ENCODE measurements at places on chromosomes 1 and 21.

DNA sequence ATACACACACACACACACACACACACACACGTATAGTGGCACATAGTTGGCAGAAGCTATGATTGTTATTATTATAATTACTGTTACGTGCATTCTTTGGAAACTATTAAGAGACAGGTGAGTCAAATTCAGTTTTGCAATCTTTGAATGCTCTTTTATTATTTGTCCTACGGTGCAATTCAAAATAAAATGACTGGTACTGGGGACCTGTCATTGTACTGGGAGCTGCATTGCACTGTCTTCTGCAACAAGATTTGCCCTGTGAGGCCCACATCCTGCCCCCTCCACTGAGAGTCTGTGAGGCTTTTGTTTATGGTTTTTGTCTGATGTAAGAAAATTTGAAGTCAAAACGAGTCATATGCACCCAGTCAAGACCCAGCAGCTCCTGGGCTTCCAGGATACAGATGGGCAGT lies 1.9 kb downstream of the LY9 start:
- no peak for DNase-seq

- peak; percentile 95 for DNase-seq
Observed at GRCh38 chr1:78102082-78102481, 56.3 kb downstream of the GIPC2 start.

DNA sequence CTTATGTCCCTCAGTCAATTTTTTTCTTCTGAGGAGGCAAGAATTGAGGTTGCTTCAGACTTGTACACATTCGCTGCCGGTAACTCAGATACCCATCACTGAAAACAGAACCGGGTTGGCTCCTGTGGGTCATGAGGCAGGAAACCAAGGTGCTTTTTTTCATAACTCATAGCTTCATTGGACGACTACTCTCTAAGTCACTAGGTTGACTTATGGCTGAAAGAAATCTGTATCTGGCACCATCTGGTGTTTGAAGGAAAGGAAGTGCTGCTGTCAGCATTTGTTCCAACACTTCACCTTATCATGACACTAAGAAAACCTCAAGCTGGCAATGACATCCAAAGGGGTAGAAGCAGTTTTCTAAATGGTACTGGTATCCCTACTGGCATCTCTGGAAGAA lies 82.3 kb downstream of the TBX19 start:
- DNase-seq: no peak

DNA sequence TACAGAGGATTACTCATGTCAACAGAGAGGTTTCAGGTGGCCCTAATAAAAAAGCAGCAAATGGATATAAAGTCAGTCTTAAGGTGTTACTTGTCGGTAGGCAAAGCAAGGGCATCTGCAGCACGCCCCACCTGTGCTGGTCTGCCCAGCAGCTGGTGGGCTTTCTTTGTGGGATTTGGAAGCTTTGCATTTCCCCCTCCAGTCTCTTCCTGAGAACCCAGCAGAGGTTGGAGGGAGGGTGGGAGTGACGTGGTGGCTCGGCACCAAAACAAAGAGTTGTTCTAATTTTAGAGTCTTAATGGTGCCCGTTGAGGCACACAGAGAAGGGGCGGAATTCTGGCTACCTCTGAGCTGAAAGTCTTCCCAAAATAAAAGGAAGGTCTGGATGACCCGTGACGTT lies 4.8 kb upstream of the PCBP3 start:
- no peak for DNase-seq

DNA sequence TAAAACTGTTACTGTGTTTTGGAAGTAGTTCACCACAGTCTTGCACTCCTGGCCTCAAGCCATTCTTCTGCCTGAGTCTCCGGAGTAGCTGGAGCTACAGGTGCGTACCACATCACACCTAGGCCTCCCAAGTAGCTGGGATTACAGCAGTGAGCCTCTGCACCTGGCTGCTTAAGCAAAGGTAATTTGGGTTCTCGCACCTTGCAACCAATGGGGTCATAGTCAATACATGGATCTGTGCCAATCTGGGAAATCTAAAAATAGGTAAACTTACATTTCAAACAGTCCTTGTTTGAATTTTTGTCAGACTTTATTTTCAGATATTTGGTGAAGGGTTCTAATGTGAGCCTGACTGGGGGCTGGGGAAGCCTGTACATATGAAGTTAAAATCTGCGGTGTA lies 466.5 kb downstream of the PCP4 start:
- DNase-seq: no peak

- DNase-seq: no peak
Observed at GRCh38 chr1:89698624-89699023, 65.7 kb downstream of the LRRC8C start.

- DNase-seq: no peak
Observed at GRCh38 chr1:48683839-48684238, 92.9 kb downstream of the BEND5 start.

DNA sequence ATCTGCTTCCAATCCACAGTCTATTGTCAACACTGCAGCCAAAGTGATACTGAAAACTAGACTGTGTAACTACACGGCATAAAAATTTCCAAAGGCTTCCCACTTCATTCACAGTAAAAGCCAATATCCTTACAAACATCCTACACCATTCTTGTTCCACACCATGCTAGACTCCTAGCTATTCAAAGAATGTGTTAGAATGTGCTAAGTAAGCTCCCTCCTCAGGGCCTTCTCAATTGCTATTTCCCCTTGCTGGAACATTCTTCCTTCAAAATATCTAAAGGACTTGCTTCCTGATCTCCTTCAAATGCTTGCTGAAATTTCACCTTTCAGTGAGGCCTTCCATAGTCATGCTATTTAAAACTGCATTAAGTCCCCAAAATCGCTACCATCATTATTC lies 228.1 kb downstream of the AKT3 start:
- no peak for DNase-seq

GRCh38 chr1:179314928-179315327 lies 21.3 kb downstream of the SOAT1 start:
- no peak for DNase-seq

- no peak for DNase-seq
Observed at GRCh38 chr1:12136916-12137610, 29.7 kb upstream of the TNFRSF1B start.

DNA sequence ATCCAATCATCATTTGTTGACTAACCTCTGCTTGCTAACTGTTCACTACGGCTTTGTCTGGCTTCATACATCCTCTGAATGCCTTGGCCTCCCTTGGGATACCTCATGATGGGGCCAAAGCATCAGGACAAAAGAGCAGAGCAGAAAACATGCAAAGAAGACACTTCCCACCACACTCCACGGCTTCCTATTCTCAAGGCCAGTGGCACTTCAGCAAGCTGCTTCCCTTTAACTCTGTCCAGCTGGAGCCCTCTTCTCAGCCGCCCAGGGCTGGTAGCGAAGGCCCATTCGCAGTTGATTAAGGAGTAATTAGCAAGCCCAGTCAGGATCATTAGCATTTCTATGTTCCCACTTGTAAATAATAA lies 224.3 kb upstream of the FGGY start:
- DNase-seq: no peak

DNA sequence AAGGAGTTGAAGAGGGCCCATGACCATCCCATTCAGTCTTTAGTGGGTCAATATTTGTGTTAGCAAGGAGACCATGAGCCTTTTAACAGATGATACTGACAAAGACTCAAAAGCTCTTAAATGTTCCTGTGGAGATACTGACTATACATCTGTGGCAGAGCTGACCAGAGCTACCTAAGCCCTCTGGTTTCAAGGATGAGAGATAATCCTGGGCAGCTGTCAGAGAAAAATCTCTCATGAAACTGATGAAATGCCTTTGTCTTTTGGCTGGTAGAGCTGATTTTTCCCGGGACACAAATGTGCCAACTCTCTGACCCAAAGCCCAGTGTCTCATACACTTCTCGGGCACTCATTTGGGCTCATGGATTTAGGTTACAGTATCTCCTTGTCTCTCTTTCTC lies 100.9 kb downstream of the XCL2 start:
- DNase-seq: no peak

DNA sequence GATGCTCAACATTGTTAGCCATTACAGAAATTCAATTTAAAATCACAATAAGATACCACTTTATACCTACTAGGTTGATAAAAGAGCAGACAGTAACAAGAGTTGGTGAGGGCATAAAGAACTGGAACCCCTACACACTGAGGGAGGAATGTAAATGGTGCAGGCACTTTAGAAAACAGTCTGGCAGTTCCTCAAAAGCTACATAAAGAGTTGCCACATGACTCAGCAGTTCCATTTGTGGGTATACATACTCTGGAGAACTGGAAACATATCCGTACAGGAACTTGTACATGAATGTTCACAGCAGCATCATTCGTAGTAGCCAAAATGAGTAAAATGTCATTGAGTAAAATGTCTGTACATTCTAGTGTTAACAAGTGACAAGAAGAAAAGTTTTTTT lies 17.0 kb downstream of the NSL1 start:
- peak; percentile 28 for DNase-seq

DNA sequence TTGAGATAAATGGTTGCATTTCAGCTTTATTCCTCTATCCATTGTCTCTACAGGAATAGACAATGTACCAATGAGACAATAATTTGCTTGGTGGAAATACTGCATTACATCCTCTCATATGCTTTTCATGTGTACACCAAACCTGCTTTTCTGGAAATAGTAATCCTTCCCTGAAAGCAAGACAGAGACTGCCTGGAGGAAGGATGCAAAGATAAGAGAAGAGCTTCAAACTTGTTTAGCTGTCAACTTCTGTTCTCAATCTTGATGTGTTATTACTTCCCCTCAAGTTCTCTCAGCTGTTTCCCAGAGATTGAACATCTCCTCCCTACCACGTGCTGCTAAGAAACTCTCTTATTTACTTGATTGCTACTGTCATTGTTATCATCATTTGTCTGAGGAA lies 1125.4 kb upstream of the TMPRSS15 start:
- no peak for DNase-seq

GRCh38 chr1:168932539-168932938 lies 174.0 kb upstream of the ATP1B1 start:
- DNase-seq: peak; percentile 61

DNA sequence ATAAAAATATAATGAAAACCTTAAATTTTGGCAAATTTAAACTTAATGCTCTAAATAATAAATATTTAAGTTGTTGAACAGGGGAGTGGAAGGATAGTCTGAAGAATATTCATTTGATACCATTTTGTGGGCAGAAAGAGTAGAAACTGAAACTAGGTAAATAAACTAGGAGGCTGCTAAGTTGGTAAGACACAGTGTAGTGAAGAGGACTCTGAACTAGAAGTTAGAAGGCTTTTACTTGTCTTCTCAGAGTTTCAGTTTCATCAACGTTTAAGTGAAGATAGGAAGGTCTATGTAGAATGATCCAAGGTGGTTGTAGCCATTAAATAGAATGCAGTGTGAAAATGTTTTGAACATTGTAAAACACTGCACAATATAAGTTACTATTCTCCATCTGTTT lies 516.9 kb downstream of the AMY1C start:
- no peak for DNase-seq

DNA sequence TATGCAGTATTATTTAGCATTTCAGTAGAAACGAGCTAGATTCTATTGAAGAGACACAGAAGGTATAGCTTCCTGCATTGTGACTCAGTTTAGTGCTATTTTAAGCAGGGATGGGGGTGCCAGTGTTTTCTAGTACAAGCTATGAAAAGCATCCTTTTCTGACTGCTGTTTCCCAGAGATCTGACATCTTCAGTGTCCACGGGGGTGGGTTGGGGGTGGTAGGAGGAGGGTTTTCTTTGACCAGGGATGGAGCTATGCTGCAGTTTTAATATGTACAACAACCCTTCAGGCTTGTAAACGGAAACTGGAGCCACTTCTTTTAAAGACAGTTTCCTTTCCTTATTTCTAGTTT lies 2.7 kb upstream of the NEGR1 start:
- no peak for DNase-seq

GRCh38 chr1:47752559-47752958 lies 244.6 kb downstream of the TRABD2B start:
- no peak for DNase-seq

GRCh38 chr1:202161151-202162046 lies 997 bp upstream of the PTPN7 start:
- no peak for DNase-seq
